IMR-90 (cell line): ENCODE measurements at places on chromosomes 3 and 15. TPM values are rescaled to one million over a fixed set of nuclear protein-coding genes. Genes with fewer than 3 reads are reported as not detected.

GRCh38 chr3:66419036-66419435 lies 81.8 kb downstream of the LRIG1 start:
- H3K4me1 ChIP-seq: peaks cover 20% of the 10 kb centered on the region
- H3K36me3 ChIP-seq: peaks cover 17% of the 10 kb centered on the region
- no peak overlapping the region for H3K4me3 ChIP-seq
- H3K27ac ChIP-seq: no peak overlapping the region

CLSTN2 gene
- total RNA-seq: under 0.01 TPM in 2 replicates

DNA sequence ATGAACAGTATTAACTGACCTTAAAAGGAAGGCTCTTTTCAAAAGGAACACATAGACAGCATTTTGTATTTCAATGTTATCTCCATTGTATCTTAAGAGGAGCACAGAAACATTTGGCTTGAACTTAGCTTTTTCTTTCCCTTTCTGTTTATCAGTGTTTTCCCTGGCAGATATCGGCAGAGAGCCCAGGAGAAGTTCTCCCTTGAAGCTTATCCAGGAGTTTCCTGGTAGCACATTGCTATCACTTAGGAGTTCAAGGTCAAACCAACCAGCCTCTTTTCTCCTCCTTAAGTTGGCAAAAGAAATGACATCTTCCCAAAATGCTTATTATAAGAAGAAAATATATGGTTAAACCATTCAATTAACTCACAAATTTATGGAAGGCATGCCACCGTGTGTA lies 344.6 kb upstream of the UBE2E2 start:
- H3K27ac ChIP-seq: no peak overlapping the region
- no peaks in the 10 kb centered on the region for H3K4me1 ChIP-seq
- H3K4me3 ChIP-seq: no peak overlapping the region
- H3K27me3 ChIP-seq: no peaks in the 10 kb centered on the region
- DNase-seq: no peak

DNA sequence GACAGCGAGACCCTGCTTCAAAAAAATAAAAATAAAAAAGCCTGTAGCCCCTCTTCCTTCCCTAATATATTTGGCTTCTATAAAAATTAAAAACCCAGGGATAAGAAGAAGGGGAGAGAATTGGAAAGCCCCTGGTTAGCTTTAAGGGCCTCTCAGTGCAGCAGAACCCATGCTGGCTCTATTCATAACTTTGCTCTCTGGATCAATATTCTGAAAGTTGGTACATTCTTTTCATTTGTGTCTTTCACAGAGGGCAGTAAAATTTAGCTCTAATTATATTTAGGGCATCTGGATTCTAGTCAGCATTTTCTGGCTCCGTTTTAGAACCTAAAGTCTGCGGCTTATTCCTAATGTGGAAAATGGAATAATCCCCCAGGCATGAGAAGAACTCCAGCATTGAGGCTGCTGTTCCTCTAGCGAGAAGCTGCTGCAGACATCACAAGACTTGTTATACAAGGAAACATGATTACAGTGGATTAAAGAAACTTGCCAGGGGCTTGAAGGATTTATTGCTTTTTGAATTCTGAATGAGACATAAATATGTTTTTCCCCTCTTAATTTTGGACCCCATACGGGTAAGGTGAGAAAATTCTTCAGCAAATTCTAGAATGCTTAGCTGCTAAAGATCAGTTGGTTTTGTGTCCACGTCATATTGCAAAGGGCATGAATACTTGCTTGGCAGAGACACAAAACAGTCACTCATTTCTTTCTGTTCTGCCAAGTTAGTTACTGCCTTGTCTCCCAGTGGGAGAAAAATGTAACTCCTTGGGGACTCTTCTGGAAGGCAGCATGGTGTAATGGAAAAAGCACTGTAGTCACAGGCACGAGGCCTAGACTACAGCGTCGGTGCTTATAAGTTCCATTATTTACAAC lies 177.7 kb downstream of the VGLL4 start:
- 0 out of 2 replicates have a peak, but pooled peaks cover 2% of the 10 kb centered on the region for H3K4me1 ChIP-seq
- peak; percentile 68 for DNase-seq
- peaks cover 9% of the 10 kb centered on the region for H3K36me3 ChIP-seq
- H3K27me3 ChIP-seq: no peaks in the 10 kb centered on the region
- no peak overlapping the region; the same call in 1 of the 2 replicates for H3K27ac ChIP-seq

ISLR gene
- total RNA-seq: under 0.01 TPM in 2 replicates

MYL3 gene
- not detected in 2 replicates for total RNA-seq

GRCh38 chr3:58528629-58529028 lies 8.4 kb downstream of the ACOX2 start:
- H3K27me3 ChIP-seq: no peaks in the 10 kb centered on the region
- peaks cover 11% of the 10 kb centered on the region for H3K4me1 ChIP-seq
- H3K27ac ChIP-seq: no peak overlapping the region

- DNase-seq: peak; percentile 54
- no peak overlapping the region for H3K4me3 ChIP-seq
- no peak overlapping the region for H3K27ac ChIP-seq
- no peaks in the 10 kb centered on the region for H3K36me3 ChIP-seq
- H3K27me3 ChIP-seq: no peaks in the 10 kb centered on the region
These were observed 285.0 kb upstream of the ADAMTS9 start for GRCh38 chr3:64972793-64973192.

- no peak overlapping the region for H3K27ac ChIP-seq
- H3K4me1 ChIP-seq: no peaks in the 10 kb centered on the region
- DNase-seq: no peak
- H3K27me3 ChIP-seq: no peaks in the 10 kb centered on the region
- H3K36me3 ChIP-seq: no peaks in the 10 kb centered on the region
These were observed 19.9 kb downstream of the TRANK1 start for GRCh38 chr3:36924744-36925521.

GRCh38 chr3:2849092-2849491 lies 261.1 kb downstream of the IL5RA start:
- no peak overlapping the region for H3K27ac ChIP-seq
- H3K27me3 ChIP-seq: no peaks in the 10 kb centered on the region
- no peaks in the 10 kb centered on the region for H3K4me1 ChIP-seq
- H3K36me3 ChIP-seq: no peaks in the 10 kb centered on the region

AP3B2 gene
- total RNA-seq: not detected in 2 replicates

DNA sequence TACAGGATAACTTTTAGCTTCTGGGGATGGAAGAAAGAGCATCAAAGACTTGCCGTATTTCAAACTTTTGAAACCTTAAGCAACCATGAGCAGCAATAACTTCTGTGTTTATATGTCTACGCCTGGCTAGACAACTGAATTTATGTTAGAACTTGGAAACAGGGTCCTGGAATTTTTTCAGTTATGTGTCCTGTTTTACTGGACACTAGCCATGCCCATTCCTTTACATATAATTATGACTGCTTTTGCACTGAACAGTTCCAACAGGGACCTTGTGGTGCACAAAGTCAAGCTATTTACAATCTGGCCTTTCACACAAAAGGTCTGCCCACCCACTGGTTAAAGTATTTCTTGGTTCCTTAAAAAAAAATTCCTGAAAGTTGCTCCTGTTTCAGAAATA lies 37.1 kb downstream of the TJP1 start:
- H3K4me1 ChIP-seq: peaks cover 2% of the 10 kb centered on the region
- no peak overlapping the region for H3K27ac ChIP-seq
- no peak for DNase-seq
- H3K4me3 ChIP-seq: no peak overlapping the region
- no peaks in the 10 kb centered on the region for H3K27me3 ChIP-seq
- peaks cover 1% of the 10 kb centered on the region; the same call in 1 of the 2 replicates for H3K36me3 ChIP-seq

- DNase-seq: no peak
- H3K27ac ChIP-seq: no peak overlapping the region
- no peak overlapping the region for H3K4me3 ChIP-seq
- peaks cover 43% of the 10 kb centered on the region for H3K36me3 ChIP-seq
These were observed 52.0 kb downstream of the DZIP1L start for GRCh38 chr3:138063416-138063815.

ZMYND10 gene
- total RNA-seq: 0.83 and 1.1 TPM in 2 replicates

GABRR3 gene
- not detected in 2 replicates for total RNA-seq

DNA sequence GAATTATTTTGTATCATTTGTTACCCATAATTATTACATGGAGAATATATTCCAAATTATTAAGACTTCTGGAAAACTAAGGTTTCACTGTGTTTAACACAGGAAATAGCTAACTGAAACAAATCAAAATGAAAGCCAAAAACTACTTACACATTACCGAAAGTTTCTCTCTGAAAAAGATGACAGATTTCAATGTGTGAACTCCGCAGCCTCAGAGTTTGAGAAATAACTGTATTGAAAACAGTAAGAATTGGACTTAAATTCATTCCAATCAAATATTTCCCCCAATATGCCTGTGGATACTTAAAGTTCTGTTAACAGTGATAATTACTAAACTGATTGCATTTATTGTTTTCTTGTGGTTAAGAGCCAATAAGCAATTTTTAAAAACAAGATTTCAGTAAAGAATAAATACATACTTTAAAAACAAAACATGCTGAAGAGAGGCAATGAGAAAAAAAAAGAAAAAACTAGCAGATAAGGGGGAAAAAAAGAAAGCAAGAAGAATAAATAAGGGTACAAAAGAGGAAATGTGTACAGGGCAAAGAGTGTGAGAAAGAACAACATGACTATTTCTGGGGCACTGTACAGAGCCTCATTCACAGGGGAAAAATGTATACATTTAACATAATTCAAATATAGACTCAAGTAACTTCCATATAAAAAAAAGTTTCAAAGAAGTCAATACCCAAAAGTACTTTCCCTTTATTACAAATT lies 30.7 kb downstream of the DENND4A start:
- no peak overlapping the region for H3K4me3 ChIP-seq
- no peak for DNase-seq
- H3K27ac ChIP-seq: no peak overlapping the region
- H3K4me1 ChIP-seq: peaks cover 4% of the 10 kb centered on the region

DNA sequence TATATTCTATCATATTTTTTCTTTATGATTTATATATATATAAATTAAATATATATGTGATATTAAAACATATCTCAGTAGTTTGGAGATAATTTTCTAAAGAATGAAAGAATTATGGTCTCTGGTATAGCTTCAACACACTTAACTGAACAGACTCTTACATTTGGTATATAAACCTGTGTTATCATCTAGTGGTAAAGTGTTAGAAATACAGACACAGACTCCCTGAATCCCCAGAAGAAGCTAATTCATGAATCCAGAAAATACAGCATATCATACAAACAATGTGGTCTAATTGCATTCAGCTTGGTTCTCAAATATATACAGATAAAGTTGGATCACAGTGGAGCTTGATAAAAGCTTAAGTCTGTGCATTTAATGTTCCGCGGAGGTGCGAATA lies 1100.4 kb downstream of the ROBO2 start:
- no peaks in the 10 kb centered on the region for H3K4me1 ChIP-seq
- no peak overlapping the region for H3K4me3 ChIP-seq
- H3K27me3 ChIP-seq: no peaks in the 10 kb centered on the region
- H3K36me3 ChIP-seq: no peaks in the 10 kb centered on the region
- no peak overlapping the region for H3K27ac ChIP-seq

DNA sequence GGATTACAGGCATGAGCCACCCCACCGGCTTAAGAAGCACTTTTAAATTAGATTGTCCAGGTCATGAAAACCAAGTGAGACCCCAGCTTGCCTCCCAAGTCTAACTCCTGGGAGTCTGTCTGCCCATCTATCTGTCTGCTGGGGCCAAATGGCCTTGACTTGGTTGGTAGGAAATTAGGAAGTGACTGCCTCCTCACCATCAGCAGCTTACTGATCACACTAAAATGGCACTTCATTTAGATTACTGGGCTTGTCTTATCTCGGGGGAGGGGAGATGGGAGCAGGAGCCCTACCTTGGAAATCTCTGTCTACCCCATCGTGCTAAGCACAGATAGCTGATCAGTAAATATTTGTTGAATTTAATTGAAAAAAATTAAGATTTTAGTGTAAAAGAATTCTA lies 5.6 kb upstream of the LRRC2 start:
- DNase-seq: no peak
- H3K27me3 ChIP-seq: no peaks in the 10 kb centered on the region; the same call in 1 of the 2 replicates
- H3K36me3 ChIP-seq: no peaks in the 10 kb centered on the region
- no peak overlapping the region for H3K4me3 ChIP-seq

DNA sequence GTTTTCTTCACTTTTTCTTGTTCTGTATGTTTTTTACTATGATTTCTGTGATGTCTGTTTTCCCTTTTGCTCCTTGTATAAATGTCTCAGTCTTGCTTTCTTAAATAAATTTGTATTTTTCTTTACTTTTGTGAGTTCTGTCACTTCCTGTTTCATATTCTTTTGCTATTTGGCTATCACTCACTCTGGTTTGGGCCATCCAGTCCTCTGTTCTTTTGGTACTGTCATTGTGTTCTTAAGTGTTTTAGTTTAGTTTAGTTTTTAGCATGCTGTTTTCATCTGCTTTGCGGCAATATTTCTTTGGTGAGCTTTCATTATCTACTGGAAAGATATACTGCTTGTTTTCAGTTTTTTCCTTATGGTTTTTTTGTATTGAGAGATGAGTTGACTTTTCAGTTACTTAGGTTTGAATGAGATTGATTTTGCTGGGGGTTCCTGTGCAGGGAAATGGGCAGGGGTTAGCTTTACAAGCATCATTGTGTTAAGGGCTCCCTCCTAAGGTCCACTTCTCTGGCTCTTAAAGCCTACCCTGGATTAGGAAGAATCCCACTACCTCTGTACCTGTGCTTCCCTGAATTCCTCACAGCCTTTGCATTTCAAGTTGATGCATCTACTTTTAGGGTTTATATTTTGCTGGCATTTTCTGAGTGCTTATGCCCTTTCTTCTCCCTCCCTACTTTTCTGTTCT lies 35.1 kb downstream of the PDCD6IP start:
- H3K36me3 ChIP-seq: peaks cover 16% of the 10 kb centered on the region
- DNase-seq: no peak
- no peak overlapping the region for H3K4me3 ChIP-seq
- no peak overlapping the region for H3K27ac ChIP-seq

DNA sequence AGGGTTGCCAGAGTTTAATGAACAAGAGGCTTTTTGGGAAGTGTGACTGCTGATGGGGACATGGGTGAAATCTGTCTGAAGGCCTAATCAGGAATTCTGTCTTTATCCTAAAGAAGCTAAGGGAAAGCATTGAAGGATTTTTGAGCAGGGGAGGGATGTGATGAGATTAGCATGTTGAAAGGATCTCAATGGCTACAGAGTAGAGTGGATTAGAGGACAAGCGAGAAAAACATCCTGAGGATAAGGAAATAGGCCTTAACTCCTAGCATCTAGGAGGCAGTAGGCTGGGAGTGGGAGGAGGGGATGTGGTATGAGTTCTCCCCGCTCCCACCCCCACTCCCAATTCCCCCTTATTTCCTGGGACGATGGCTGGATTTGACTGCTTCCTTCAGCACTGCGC lies 35.1 kb upstream of the SNTN start:
- no peak for DNase-seq
- no peaks in the 10 kb centered on the region for H3K4me1 ChIP-seq
- H3K27me3 ChIP-seq: peaks cover 2% of the 10 kb centered on the region; the same call in 1 of the 2 replicates
- no peak overlapping the region for H3K27ac ChIP-seq

GOLGA8J gene
- total RNA-seq: under 0.01 TPM in 1 of 2 replicates, not detected in the other
